ENCODE measurements at places on chromosomes 1 and 21.

DNA sequence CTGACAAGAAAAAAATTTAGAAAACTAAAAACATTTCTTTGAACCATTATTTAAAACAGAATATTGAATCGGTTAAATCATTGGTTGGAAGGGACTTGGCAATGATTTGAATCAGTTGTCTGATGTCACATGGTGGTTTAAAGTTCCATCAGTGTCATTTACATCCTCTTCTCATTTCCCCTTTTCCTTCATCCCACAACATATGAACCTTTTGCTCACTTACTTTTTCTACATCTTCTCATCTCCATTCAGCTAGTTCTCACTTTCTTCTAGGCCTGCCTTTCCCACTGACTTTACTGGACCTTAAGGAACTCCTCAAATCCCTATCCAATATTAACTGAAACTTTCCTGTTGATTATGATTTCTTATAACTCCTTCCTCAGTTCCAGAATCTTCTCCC lies 58.5 kb downstream of the PHACTR4 start:
- DNase-seq, result no peak

DNA sequence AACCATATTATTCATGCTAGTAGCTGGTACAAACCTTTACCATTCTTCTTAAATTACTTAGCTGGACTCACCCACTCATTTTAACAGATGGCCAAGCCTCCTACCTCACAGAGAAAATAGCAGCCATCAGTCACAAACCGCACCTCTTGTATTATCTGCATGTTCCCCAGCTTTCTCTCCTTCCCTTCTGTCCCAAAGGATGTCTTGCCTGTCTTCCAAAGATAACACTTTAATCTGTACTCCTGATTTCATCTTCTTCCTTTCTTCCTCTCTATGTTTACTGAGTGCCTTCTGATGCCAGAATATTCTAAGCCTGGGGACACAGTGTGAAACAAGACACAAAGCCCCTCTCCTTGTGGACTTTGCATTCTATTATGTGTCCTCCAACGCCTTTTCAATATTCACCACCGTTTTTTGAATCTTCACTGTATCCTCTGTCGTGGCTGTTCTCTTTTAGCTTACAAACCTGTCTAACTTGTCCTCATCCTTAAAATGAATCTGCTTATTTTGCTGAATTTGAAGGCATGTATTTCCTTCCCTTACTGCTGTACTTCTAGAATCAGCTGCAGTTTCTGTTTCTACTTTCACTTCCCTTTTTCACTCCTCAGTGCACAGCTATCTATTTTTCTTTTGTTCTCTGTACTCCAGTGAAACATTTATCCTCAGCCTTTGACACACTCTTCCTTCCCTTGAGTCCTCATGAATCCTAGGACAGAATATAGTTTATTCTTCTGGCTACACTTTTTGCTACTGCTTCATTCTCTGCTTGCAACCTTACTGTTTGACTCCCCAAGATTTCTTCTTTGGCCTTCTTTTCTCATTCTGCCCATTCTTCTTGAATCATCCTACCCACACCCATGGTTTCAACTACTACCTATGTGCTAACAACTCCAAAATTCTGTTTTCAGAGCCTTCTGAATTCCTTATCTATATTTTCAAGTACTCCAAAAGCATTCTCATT lies 216.9 kb upstream of the SAMSN1 start:
- no peak for DNase-seq

DNA sequence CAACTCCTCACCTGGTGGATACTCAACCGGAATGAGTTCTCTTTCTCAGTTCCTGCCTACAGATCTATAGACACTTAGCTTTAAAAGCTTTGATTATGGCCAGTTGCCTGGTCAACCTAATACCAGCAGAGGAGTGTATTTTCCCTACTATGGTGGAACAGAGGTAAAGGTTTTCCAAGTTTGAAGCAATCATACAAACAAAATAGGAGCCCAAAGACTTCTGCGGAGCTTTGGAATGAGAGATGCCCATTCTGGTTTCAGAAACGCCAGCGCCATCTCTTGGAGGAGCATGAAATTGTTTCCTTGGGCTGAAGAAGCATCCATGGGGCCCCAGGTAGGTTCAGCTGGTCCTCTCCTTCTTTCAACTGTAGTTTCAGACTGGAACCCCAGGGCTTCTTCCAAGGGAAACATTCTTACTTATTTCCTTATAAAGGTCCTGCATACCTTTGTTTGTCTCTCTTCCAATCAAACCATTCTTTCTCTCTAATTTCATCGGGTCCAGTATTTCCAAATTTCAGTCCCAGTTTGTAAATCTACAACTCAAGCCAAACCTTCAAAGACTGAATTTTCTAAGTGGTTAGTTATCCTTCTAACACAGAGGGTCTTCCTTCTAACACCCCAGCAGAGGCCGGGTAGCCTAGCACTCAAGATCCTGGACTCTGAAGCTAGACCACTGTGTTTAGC lies 95.9 kb downstream of the KCNJ15 start:
- no peak for DNase-seq

GRCh38 chr1:31957701-31958674 lies 19.8 kb upstream of the PTP4A2 start:
- no peak for DNase-seq

DNA sequence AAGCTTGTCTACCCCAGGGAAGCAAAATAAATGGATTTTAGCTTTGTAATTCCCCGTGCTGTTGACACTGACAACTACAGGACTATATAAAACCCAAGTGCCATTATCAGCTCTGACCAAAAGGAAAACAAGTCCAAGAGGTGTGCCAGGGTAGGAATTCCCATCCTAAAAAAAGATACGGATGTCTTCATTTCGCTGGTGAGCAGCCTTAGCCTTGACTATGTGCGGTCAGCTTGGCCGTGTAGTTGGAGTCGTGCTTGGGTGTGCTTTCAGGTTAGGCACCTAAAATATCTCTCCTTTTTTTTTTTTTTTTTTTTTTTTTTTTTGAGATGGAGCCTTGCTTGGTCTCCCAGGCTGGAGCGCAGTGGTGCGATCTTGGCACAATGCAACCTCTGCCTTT lies 28.9 kb upstream of the ACTN2 start:
- DNase-seq, result no peak

DNA sequence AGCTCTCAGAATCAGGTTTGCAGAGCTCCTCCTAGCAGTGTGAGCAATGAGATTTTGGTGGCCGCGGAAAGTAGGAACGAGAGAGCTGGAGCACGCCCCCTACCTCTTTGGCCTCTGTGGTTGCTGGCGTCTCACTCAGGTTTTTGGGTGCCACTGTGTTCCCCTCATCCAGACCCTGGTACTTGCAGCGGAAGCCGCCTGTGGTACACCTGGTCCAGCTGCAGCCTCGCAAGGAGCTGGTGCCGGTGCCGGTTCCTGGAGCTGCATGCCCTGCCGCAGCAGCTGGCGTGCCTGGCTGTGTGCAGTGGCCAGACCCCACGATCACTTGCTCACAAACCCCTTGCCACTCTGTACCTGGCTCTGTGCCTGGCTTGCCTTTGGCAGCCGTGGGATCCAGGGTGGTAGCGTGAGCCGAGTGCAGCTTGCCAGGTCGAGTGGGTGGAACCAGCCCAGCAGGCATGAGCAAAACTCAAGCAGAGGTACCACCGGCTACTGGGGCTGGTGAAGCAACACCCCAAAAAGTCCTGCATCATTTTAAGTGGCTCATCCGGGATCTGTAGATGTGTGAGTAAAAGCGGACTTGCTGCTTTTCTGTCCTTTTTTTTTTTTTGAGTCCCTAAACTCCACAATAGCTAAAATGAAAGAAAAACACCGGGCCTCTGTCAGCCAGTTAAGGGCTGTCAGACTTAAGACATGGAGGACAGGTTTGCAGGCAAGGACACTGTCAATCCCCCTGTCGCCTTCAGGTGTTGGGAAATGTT lies 844.9 kb downstream of the KCNT2 start:
- no peak for DNase-seq

DNA sequence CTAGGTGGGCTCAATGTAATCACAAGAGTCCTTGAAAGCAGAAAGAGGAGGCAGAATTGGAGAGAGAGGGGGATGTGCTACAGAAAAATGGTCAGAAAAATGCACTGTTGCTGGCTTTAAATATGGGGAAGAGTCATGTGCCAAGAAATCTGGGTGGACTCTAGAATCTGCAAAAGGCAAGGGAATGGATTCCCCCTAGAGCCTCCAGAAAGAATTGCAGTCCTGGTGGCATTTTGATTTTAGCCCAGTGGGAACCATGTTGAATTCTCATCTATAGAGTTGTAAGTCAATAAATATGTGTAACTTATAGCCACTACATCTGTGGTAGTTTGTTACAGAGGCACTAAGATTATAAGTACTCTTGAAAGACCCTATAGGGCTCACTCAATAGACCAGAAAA lies 210.3 kb downstream of the ASTN1 start:
- no peak for DNase-seq

GRCh38 chr1:230861970-230862595 lies 6.2 kb downstream of the C1orf198 start:
- DNase-seq, result no peak

- no peak for DNase-seq
Measured at GRCh38 chr1:54413295-54413694, 7.1 kb upstream of the SSBP3 start.

- no peak for DNase-seq
Measured at GRCh38 chr1:150009604-150010392, 728 bp downstream of the OTUD7B start.

DNA sequence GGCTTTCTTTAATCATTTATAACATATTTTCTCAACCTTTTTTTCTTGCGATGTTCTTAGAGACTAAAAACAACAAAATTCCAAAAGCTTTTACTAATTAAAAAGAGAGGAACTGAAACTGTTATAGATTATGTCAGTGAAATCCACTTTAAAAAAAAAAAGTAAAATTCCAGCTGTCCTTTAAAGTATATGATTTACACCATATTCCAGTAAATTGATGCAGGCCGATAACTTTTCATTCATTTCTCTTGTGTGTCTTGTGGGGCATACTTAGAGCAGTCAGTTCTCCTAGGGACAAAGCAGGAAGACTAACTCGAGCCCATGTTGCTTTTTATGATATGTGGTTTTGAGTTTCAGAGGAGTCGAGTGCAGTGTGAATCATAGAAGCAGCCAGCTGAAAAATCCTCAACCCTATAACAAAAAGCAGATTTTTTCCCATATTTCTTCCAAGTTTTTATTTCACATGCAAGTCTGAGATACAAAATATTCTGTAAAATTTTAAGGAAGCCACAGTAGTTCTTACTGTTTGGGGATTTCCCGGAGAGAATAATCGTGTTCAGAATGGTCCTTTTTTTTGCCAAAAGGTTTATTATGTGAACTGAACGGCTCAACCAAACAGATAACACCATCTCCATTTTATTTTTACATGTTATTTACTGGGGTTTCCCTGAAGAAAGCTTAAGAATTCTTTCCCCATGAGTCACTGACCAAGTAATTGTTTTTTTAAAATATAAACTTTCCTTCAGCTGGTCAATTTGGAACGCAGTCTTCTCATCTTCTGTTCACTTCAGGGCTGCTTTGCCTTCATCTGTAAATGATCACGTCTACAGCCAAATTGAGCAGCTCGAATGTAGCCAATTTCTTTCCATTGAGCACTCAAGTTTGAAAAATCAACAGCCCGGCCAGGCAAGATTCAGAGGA lies 77.0 kb upstream of the C1orf105 start:
- DNase-seq, result no peak

DNA sequence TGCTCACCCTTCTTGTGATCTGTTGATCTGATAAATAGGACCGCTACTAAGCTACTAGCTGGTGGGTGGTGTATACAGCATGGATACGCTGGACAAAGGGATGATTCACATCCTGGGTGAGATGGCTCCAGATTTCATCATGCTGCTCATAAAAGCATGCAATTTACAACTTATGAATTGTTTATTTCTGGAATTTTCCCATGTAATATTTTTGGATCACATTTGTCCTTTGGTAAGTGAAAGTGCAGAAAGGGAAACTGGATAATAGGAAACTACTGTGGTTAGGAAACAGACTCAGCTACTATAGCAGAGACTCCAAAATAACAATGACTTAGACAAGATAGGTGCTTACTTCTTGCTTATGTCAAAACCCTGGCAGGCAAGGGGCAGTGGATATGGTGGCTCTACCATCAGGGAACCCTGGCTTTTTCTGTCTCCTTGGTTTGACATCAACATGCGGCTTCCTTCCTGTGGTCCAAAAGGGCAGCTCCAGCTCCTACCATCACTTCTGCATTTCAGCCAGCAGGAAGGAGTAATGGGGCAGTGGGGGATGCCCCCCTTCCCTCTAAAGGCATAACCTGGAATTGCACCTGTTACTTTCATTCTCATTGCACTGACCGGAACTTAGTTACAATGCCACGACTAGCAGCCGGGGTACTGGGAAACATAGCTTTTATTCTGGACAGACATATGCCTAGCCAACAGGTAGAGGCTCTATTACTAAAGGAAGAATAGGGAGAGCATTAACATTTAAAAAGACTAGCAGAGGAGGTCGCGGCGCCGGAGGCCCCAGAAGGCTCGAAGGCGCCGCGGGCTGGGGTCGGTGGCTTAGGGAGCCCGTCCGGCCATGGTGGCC lies 13.8 kb upstream of the AK2 start:
- no peak for DNase-seq

GRCh38 chr1:231165371-231165770 lies 3.5 kb downstream of the TRIM67 start:
- DNase-seq, result no peak

DNA sequence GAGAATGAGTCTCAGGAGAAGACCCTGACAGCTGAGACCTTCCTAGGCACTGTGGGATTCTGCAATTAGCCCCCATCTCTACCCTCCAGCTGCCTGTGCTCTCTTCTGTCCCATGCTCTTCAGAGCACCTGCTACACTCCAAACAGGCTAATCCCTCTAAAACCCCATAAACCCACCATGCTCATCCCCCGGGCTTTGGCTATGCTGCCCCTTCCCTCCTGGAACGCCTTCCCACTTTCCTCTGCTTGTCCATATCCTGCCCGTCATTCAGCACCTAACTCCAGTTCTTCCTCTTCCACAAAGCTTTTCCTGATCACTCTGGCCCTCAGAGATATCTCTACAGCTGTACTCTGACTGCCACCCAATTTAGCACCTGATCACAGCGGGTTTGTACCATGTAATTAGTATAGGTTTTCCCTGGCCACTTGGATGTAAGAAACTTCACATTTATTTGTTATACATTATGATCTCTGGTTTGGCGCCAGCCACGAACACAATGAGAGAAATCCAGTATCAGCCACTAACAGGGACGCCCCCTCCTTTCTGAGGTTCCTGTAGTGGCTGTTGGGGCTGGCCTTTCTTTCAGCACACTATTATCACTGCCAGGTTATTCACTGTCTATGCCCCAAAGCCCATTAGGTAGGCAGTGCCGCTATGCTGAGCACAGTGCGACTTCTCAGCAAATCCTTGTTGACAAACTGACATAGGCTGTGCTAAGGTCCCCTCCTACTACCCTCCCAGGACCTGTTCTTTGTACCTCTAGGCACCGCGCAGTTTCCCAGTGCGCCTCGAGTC lies 45.1 kb downstream of the CDC7 start:
- DNase-seq, result no peak

- no peak for DNase-seq
Measured at GRCh38 chr1:29145739-29146437, 22.2 kb upstream of the TMEM200B start.

- no peak for DNase-seq
Measured at GRCh38 chr1:205285381-205286101, 36.0 kb downstream of the NUAK2 start.

- peak; percentile 26 for DNase-seq
Measured at GRCh38 chr1:9784508-9785133, 39.1 kb downstream of the CLSTN1 start.

GRCh38 chr1:46133781-46134350 lies 1.4 kb upstream of the PIK3R3 start:
- no peak for DNase-seq

All from brain pericyte (primary cell).